Mucosa of gallbladder (tissue), 1 donor: ENCODE measurements at places on chromosomes 16 and 17. TPM values are rescaled to one million over a fixed set of nuclear protein-coding genes. Genes with fewer than 3 reads are reported as not detected.

GRCh38 chr16:2822496-2822895 lies 5.5 kb downstream of the PRSS21 start:
- DNase-seq = no peak

GRCh38 chr17:6706499-6706898 lies 6.7 kb downstream of the SLC13A5 start:
- no peak for DNase-seq

GRCh38 chr16:12062343-12063003 lies 85.9 kb downstream of the SNX29 start:
- DNase-seq = no peak

- DNase-seq = no peak
Measured at GRCh38 chr17:72021417-72022041, 99.3 kb upstream of the SOX9 start.

DNA sequence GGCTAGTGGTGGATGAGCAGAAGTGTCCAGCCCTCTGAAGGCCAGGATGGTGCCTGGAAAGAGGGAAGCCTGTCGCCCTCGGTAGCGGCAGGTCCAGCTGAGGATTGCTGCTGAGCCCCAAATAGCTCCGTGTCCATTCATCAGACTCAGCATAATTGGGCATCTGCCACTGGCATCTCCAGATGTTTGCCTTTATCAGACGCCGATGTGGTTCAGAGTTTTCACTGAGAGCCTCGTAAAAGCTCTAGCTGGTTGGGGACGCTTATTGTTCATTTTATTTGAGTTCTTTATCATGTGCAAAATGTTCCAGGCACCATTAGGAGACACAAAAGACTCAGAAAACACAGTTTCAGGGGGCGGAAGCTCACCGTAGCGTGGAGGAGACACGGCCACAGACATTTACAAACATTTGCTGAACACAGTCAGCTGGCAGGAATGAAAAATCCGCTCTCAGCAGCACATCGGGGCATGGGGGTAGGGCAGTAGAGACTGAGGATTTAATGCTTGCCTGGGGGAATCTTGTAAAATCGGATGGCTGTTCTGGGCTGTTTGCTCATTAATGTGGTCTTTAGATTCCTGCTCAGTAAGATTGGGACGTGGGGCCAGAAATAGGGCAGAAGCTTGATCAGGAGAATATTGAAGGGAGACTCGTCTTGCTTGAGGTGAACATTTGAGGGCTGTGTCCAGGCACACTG lies 41.7 kb downstream of the SMPD3 start:
- DNase-seq = no peak

DNA sequence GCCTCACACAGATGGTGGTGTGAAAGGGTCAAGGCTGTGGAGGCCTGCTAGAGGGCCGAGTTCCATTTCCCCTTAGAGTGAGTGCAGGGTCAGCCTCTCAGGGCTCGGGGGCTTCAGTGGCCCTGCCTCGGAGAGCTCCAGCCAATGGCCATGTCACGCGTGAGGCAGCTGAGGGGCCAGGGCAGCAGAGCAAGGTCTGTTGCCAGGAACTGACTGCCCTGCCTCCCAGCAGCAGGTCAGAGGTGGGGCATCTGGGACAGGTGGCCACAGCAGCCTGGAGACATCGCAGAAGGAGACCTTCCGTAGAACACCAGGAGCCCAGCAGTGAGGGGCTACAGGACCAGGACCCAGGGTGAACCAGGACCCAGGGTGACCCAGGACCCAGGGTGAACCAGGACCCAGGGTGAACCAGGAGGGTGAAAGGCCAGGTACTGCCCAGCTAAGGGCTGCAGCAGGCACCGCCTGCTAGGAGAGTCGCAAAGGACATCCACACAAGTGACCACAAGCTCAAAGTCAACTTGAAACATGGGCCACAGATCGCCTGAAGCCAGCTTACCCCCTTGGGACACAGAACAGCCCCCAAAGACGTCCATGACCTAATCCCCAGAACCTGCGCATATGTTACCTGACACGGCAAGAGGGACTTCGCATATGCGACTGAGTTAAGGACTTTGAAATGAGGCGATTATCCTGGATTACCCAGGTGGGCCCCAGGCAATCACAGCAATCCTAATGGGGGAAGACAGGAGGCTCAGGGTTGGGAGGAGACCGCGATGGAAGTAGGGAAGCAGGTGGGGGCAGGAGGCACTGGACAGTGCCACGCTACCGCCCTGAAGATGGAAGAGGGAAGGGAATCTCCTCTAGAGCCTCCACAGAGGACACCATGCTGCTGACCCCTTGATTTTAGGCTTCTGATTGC lies 4.8 kb upstream of the MEAK7 start:
- DNase-seq = no peak

DNA sequence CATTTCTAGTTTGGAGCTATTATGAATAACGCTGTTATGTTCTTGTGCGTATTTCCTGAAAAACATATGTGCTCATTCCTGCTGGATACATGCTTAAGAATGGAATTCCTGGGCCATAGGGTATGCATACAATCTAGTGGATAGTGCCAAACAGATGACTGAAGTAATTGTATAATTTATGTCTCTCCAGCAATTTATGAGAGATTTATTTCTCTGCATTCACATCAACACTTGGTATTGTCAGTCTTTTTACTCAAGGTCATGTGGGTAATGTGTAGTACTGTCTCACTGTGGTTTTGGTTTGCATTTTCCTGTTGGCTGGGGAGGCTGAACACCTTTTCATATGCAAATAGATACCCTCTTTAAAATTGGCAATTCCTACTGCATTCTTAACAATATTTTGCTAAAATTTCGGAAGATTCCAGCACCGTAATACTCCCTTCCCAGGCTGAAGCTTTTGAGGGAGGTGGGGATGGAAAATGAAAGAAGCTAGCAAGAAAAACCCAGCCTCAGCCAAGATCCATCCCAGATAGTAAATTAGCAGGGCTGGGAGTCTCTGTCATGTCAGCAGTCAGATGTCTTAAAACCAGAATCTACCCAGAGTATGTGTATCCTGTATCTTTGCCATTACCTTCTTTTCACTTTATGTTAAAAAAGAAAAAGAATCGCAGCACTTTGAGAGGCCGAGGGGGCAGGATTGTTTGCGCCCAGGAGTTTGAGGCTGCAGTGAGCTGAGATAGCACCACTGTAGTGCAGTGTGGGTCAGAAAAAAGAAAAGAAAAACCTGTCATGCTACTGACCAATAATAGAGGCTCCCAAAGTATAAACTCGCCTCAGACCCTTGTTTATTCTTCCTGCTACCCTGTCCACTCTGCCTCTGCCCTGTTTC lies 204.9 kb downstream of the LGALS9B start:
- no peak for DNase-seq

DNA sequence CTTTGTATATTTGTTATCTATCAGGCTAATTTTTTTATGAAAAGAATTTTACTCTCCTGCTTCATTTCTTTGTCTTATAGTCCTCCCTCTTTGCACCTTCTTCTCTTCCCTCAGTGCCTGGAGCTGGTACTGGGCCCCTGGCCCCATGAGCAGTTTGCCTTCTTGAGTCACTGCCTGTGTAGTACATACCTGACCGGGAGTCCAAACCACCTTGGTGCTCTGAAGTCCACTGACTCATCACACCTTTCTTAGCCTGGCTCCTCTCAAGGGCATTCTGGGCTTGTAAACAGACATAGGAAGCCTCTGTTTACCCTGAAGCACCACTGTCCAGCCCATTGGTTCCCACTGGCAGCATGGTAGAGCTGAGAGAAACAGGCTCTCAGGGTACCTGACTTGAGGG lies 11.0 kb upstream of the TACO1 start:
- no peak for DNase-seq

- no peak for DNase-seq
Measured at GRCh38 chr16:51405361-51405760, 254.3 kb upstream of the SALL1 start.

- no peak for DNase-seq
Measured at GRCh38 chr17:77371117-77371887, 230.5 kb downstream of the SEC14L1 start.

- no peak for DNase-seq
Measured at GRCh38 chr17:9446528-9446927, 129.1 kb downstream of the STX8 start.

GRCh38 chr17:48646183-48647102 lies 20.3 kb upstream of the HOXB9 start:
- no peak for DNase-seq

GRCh38 chr16:70470927-70471341 lies 16.5 kb downstream of the FCSK start:
- no peak for DNase-seq

- DNase-seq = no peak
Measured at GRCh38 chr16:23509441-23509754, 896 bp downstream of the GGA2 start.

DNA sequence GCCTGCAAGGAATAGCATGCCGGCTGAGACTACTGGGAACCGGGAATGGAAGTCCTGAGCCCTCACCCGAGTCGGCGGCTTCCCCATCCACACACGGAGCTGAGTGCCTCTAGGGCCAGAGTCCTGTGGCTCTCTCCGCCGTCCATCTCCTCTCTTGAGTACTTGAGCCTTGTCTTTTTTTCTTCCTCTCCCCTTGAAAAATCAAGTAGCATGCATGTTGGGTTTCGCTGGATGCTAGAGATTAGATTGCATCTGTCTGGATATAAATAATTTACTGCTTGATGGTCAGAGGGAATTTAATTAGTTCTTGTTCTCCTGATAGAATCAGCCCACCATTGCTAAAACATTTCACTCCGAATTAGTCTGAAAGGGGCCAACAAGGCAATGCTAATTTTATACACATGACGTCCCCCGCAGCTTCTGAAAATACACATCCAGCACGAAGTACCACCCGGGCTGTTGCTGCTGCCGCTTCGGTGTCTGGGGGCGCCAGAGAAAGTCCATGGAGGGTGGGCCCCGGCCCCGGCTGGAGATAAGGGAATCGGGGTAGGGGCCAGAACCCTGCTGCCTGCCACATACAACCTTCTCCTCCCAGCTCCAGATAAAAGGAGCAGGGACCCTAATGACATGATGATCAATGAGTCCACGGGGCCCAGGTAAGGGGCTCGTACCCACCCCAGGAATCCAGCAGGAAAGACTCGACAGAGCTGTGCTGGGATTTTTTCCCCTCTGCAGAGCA lies 48.5 kb downstream of the RBFOX3 start:
- no peak for DNase-seq

DNA sequence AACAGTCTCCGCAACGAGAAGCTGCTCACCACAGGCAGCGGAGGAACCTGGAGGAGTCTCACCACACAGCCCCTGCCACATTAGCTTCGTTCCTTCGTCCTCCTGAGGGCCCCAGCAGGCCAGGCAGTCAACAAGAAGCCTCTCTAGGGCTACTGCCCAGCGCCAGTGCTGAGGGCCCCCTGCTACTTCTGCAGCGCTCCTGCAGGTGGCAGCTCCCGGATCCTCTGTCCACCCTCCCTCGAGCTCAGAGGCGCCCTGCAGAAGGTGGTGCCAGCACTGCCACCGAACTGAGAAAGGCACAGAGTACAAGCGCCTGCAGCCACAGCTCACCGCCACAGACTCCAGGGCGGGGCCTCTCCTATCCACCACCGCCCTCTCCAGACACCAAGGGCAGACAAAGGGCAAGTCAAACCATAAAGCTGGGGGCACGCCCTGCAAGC lies 27.3 kb downstream of the KDM8 start:
- DNase-seq = peak; percentile 61

GRCh38 chr17:41545829-41546410 lies 17.8 kb upstream of the KRT19 start:
- DNase-seq = no peak

DNA sequence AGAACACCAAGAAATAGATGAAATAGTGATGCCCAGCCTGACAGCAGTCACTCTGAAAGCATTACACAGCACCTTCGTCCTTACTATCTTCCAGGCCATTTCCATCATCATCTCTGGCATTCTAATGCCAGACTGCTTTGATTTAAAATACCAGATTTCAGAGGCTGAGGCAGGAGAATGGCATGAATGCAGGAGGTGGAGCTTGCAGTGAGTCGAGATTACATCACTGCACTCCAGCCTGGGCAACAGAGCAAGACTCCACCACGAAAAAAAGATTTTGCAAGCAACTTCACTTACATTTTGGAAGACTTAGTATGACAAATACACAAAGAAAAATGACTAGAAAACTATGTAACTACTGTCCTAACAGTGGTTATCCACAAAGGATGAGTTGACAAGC lies 244.0 kb downstream of the CPPED1 start:
- DNase-seq = no peak

- DNase-seq = no peak
Measured at GRCh38 chr16:67466581-67466980, 14.4 kb downstream of the ATP6V0D1 start.

DNA sequence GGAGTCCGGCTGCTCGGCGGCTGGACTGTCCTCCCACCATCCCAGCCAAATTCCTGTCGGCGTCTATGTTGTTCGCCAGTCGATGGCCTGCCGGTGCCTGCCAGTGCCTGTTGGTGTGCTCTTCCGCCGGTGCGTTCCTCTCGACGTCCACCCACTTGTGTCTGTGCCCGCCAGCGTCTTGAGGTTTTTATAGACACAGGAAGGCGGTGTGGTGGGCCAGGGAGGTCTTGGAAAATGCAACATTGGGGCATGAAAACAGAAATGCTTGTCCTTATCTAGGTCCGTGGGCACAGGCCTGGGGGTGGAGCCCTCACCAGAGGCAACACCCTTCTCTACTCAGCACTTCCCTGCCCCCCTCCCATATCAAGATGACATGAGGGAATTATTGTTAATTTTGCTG lies 167.8 kb downstream of the IRF8 start:
- no peak for DNase-seq

- no peak for DNase-seq
Measured at GRCh38 chr16:51035110-51035498, 116.0 kb downstream of the SALL1 start.

DNA sequence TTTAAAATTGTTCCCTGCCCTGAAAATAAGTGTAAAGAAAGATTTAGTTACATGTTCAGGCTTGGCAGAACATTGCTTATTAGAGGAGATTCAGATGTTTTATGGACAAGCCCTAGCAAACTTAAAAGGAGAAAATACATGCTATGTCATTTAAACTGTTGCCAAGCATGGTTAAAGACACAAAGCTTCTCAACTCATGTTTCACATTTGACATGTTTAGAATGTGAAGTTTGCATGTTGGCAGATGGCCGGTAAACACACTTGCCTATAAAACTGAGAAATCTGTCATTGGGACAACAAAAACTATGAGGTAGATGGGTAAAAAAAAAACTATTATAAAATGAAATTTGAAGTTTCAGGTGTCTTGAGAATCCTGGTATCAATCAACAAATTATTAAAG lies 5.8 kb downstream of the KRTAP29-1 start:
- no peak for DNase-seq

- no peak for DNase-seq
Measured at GRCh38 chr16:58062821-58063220, 37.3 kb downstream of the MMP15 start.

GRCh38 chr17:80969030-80969673 lies 22.5 kb upstream of the CHMP6 start:
- no peak for DNase-seq

SGCA gene
- total RNA-seq = 23.5 TPM

NPIPA5 gene
- 15.9 TPM for total RNA-seq

TTYH2 gene
- 6.9 TPM for total RNA-seq

HNF1B gene
- 142 TPM for total RNA-seq

CD7 gene
- total RNA-seq = 12.0 TPM

PRR35 gene
- not detected for total RNA-seq

PRAC2 gene
- total RNA-seq = not detected

PLD6 gene
- 6.4 TPM for total RNA-seq

TAT gene
- total RNA-seq = 2.5 TPM

CACNG1 gene
- total RNA-seq = not detected

SMIM36 gene
- not detected for total RNA-seq

ESRP2 gene
- total RNA-seq = 67.0 TPM

NACA2 gene
- total RNA-seq = not detected

EFCAB5 gene
- total RNA-seq = not detected
